ENCODE measurements at places on chromosomes 2 and 18.

- DNase-seq = no peak
Observed at GRCh38 chr2:164014068-164014731, 278.4 kb upstream of the FIGN start.

DNA sequence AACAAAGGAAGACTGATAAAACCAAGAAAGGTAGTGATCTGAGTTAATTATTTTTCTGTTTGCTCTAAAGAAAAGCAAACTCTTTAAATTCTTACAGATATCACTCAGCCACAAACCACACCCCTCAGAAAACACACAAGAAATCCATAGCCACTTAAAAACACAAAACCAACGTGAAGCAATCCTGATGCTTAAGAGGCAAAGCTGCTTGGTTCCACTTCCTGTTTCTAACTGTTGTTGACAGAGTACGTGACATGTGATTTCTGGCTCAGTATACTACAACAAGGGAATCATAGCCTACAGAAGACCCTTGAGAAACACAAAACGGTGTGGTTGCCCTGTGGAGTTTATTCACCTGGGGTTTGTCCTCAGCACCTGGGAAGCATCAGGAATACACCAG is 240.9 kb upstream of the APCDD1 start:
- DNase-seq = no peak

DNA sequence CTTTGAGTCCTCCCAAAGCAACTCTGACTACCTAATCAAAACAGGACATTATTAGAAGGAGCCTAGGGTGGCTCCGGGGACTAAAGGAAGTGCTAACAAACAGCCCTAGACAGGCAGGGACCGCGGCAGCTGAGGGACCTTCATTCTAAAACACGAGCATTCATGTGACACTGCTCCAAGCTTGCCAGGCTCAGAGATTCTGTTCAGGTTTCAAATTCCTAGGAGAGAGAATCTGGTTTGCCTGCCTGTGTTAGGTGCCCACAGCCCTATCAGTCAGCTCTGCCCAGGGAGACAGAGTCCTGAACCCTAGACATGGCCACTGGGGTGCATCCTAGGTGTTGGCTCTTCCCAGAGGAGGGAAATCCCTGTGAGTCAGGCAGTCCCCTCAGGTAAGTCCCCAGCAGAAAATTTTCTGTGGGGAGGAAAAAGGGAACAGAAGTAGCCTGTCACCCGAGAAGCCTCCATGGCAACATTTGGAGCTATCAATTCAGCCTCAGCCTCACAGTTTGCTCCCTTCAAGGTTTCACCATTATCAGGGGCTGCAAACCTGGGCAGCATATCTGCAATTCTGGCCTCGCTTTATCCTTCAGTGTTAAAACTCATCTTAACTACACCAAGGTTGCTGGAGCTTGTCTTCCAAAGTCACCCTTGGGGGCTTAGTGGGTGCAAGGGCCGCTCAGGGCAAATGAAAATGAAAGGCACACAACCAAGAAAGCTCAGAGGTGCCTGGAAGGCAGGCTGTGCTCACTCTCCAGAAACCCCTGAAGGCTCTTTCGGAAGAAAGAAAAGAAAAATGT is 28.6 kb downstream of the PCBP1 start:
- no peak for DNase-seq

- DNase-seq = no peak
Observed at GRCh38 chr18:42576124-42576523, 539.4 kb downstream of the RIT2 start.

GRCh38 chr18:22964116-22964515 is 31.0 kb downstream of the RBBP8 start:
- DNase-seq = no peak
